ENCODE measurements at places on chromosomes 1 and 21.

DNA sequence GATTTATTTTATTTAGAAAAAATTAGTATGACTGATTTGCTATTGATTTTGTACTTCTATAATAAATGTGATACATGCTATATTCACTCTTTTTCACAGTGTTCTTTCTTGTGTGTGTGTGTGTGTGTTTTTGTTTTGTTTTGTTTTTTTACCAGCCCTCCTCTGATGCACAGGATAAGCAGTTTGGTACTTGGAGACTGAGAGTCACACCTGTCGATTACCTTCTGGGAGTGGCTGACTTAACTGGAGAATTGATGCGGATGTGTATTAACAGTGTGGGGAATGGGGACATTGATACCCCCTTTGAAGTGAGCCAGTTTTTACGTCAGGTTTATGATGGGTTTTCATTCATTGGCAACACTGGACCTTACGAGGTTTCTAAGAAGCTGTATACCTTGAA is 35.9 kb downstream of the TSNAX start:
- no peak for DNase-seq

GRCh38 chr1:63523738-63524137 is 413 bp downstream of the EFCAB7 start:
- DNase-seq: no peak

DNA sequence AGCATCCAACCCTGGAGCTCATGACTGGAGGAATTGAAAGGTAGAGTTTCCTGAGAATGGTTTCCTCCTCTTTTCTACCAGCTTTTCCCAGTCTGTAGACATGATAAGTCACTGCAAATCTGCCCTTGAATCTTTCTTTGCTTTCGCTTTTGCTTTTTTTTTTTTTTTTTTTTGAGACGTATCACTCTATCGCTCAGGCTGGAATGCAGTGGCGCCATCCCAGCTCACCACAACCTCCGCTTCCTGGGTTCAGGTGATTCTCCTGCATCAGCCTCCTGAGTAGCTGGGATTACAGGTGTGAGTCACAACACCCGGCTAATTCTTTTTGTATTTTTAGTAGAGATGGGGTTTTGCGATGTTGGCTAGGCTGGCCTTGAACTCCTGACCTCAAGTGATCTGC is 1.7 kb upstream of the LCA5L start:
- no peak for DNase-seq

DNA sequence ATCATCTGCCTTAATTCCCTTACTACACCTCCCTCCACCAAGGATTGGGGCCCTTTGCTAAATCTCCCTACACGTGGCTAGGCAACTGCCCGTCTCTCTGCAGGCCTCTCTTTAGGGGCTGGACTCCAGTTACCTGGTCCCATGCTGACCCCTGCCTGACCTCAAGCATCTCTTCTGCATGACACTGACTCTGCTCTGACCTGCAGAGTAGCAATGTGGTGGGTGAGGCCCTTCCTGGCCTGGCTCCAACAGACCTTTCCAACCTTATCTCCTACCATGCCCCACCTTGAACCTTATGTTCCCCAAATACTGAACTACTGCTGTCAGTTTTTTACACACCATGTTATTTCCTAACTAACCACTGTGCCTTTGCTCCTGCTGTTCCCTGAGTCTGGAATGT is 45.9 kb upstream of the EPS15 start:
- DNase-seq: no peak

GRCh38 chr1:229736376-229736775 is 110.3 kb downstream of the URB2 start:
- DNase-seq: no peak

DNA sequence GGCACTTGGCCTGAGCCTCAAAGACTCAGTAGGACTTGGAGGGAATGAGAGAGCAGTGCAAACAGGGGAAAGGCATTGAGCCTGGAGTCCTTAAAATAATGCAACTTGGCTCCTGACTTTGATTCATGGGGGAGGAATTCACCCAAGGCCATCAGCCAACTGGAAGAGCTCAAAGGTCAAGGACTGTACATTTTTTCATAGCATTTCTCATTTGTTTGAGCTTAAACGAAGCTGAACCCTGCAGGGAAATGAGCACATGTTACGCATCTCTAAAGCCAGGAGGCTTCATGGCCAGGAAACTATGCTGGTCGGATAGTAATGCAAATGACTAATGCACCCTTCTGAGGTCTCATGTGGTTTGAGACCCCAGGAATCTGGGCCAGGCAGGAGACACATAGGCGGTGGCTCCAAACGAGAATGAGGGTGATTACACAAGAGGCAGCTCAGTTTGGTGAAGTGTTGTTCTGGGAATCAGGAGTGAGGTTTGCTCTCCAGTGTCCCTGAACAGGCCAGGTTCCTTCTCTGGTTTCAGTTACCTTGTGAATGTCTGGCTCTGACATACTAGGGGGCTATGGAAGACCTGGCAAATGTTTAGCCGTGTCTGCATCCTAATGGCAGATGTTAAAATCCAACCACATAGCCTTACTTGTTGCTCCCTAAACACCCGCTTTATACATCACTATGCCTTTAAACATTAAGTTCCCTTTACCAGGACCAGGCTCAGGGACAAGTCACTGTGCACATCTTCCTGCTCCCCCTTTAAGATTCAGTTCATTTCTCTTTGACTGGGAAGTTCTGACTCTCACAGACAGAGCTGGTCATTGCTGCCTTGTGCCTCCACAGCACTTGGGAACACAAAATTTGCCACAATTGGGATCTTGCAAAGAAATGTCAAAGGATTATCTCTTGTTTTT is 503.9 kb upstream of the USP24 start:
- DNase-seq: peak; percentile 68

DNA sequence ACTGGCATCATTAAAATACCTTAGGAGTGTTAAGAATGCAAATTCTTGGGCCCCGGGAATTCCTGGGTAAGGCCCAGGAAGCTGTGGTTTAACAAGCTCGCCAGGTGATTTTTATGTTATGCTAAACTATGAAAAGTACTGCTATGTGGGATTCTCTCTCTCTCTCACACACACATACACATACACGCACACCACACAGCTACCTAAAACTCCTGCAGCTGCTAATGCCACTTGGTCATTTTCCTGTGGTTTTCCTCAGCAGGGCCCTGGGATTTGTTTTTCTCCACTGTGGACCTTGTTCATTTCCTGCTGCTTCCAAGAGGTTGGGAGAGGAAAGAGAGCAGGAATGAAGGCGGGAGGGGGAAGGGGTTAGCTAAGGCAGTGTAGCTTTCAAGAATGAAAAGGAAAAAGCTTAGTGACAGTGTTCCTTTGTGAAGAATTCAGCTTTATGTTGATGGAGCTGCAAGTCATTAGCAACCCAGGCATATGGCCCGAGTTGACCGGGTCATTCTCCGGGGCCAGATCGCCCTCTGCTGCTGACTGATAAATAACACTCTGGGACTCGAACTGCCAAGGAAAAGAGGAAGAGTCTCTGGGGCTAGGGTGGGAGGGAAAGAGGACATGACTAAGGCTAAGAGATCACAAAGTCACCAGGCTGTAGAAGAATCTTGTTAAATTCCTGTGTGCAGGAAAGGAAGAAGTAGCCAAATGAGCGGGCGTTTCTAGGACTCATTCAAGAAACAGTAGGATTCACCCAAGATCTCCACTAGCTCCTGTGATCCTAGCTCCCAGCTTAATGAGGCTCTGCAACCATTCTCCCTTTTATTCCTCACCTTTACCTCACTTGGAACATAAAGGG is 30.5 kb upstream of the LRIG2 start:
- peak; percentile 96 for DNase-seq

DNA sequence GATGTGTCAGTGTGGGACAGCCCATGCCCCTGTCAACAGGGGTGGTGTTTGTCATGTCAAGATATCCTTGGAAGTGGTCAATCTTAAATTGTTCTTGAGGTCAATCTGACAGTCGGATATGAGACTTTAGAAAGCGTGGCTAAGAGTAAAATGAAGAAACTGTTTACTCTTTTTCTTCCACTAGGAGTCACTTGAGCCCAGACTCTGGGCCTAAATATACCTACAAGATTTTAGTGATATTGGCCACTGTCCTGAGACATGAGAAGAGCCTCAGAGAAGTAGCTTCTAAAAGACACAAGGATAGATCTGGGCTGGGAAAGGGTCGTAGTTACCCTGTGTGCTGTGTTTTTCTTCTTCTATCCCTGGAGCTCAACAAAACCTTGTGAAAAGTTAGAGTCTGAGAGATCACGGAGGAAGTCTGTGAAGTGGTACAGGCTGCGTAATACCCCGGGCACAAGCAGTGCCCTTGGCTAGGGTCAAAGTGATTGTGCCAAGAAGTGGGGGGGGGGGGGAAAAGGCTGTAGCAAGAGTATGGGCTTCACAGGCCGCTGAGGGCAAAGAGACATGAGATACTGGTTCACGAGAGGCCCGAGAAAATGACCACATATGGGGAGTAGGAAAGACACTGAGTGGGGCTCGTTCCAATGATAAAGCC is 355.2 kb upstream of the GREM2 start:
- DNase-seq: peak; percentile 6

DNA sequence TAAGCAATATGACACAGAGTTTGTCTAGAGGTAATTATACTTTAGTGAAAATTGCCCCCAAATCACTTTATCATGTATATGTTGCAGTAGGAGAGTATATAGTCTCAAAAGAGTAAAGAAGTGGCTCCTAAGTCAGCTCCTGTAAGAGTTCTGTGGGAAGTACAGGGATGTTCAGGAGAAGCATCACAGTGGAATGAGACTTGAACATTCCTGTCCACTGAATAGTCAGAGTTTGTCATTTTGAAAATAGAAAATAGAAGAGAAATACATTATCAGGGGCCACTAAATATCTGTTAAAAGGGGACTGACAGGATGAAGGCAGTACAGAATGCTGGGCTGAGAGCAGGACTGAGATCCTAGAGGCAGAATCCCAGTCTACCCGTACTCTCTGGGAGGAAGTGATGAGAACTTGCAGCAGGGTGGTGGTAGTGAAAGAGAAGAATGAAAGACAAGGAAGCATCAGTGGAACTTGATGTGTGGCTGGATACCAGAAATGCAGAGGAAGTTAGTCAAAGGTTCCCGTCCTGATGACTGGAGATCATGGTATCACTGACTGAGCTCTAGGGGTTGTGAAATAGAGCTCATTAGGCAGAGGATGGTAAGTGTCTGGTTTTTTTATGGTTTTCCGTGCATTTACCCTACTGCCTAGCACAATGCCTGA is 153.4 kb downstream of the FMN2 start:
- DNase-seq: no peak

DNA sequence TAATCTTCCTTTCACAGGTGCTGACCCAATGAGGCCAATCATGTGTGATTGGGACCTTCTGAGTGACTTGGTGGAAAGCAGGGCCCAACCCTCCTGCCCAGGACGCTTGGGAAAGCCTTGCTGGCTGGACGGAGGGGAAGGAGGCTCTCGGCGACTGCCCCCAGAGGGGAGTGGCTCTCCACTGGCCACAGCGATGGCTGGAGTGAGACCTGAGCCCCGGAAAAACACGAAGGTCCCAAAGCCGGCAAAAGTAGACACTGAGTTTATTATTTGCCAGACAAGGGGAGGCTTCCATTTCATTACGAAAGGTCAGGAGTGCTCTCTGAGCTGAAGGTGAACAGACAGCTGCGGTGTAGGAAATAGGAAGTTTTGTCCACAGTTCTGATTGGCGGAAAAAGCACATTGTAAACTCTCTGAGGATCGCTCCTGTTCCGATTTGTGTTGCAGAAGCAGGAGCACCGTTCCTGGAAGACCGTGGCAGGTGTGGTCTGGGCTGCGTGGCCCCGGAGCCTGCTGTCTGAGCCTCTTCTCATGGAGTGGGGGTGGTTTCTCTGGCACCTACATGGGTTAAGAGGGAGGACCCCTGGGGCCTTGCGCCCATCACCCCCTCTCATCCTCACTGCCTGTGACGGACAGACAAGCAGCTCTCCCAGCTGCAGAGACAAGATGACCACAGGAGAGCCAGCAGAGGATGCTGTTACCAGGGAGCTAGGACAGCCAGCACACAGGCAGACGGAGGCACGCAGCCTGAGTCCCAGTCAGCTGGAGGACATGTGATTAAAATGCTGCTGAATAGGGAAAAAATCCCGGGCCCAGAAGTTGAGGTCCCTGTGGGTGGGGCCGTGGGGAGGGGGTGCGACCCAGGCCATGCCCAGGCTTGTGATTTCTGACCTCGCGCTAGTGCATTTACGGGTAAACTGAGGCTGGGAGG is 41.5 kb downstream of the KRTAP10-1 start:
- no peak for DNase-seq

GRCh38 chr1:116391185-116391584 is 18.1 kb downstream of the ATP1A1 start:
- no peak for DNase-seq

- no peak for DNase-seq
Observed at GRCh38 chr1:159282118-159282517, 20.0 kb upstream of the FCER1A start.

DNA sequence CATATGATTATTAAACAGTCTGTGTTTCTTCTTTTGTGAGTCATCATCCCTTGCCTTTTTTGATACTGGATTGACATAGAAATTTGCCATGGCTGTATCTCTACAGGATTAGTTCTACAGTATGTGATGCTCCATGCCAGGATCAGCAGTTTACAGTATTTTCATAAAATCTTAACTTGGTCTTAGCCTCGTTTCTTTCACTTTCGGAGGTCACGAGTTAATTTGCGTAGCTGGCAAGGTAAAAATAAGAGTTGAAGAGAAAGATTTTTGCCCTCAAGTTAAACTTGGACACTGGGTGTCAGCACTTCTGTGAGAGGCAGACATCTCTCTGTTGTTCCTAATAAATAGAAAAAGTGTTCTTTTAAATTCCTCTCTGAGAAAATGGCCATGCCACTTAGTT is 79.1 kb downstream of the CACNA1E start:
- DNase-seq: no peak

DNA sequence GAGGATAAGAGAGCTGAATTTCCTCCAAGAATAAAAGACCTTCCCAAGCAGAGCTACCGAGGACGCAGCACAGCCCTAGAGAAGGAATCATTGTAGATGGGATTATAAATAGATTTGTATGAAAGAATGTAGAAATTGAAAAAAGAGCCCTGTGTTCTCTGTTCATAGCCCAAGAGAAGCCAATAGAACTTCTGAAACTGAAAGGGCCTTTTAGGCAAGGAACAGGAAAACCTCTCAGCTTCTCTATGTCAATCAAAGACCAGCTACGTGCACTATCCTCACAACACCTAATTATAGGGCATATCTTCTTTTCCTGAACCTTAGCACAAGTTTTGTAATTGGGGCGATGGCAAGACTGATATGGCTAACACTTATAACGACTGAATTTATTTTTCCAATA is 192.4 kb upstream of the RNPC3 start:
- no peak for DNase-seq

DNA sequence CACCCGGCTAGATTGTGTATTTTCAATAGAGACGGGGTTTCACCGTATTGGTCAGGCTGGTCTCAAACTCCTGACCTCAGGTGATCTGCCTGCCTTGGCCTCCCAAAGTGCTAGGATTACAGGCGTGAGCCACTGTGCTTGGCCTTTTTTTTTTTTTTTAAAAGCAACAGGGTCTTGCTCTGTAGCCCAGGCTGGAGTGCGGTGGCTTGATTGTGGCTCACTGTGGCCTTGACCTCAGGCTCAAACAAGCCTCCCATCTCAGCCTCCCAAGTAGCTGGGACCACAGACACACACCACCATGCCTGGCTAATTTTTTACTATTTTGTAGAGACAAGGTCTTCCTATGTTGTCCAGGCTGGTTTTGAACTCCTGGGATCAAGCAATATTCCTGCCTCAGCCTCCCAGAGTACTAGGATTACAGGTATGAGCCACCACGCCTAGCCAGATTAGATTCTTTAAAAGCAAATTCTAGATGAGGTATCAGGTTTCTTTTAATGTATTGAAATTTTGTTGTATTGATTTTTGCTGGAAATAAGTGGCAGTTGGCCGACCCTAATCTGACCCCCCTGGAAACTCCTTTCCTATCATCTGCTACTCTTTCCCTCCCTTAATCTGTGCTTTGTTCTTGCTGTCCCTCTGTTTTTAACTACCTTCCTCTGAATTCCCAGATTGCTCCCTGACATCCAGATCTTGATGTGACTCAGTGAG is 26.6 kb downstream of the ZFYVE9 start:
- no peak for DNase-seq

Data from ELF-1 (cell line).